ENCODE measurements at places on chromosomes 12 and 14. TPM values are rescaled to one million over a fixed set of nuclear protein-coding genes. Genes with fewer than 3 reads are reported as not detected.

The DLGAP5 gene
- 5.4 TPM for polyA plus RNA-seq

The PPP1R3E gene
- 3.2 TPM for polyA plus RNA-seq

The EPS8 gene
- polyA plus RNA-seq, result 8.4 TPM

The RNASE8 gene
- not detected for polyA plus RNA-seq

The SLC35F4 gene
- polyA plus RNA-seq, result not detected

The NGB gene
- not detected for polyA plus RNA-seq

The RNF212B gene
- polyA plus RNA-seq, result not detected

The SPX gene
- polyA plus RNA-seq, result 0.06 TPM

The DHH gene
- polyA plus RNA-seq, result 2.9 TPM

The NOXRED1 gene
- 0.15 TPM for polyA plus RNA-seq

The FOXG1 gene
- polyA plus RNA-seq, result not detected

The OVCH1 gene
- 0.01 TPM for polyA plus RNA-seq

The CHMP4A gene
- polyA plus RNA-seq, result 46.4 TPM

The SLC17A8 gene
- not detected for polyA plus RNA-seq

The MEG3 gene
- polyA plus RNA-seq, result 436 TPM

The VRK1 gene
- 7.1 TPM for polyA plus RNA-seq

The OR4E2 gene
- polyA plus RNA-seq, result not detected

The SLC2A13 gene
- polyA plus RNA-seq, result 0.86 TPM

The GPR65 gene
- polyA plus RNA-seq, result 0.03 TPM

The RPL10L gene
- not detected for polyA plus RNA-seq

The ABCC9 gene
- polyA plus RNA-seq, result not detected

The KRT75 gene
- not detected for polyA plus RNA-seq

The CLEC4A gene
- 0.52 TPM for polyA plus RNA-seq

The SLC25A47 gene
- not detected for polyA plus RNA-seq

The MSI1 gene
- not detected for polyA plus RNA-seq

The GPR84 gene
- not detected for polyA plus RNA-seq

The TBX5 gene
- not detected for polyA plus RNA-seq

The PMEL gene
- polyA plus RNA-seq, result 2.0 TPM

The OTOGL gene
- polyA plus RNA-seq, result 0.76 TPM

The TRIM9 gene
- not detected for polyA plus RNA-seq

The SEC23A gene
- polyA plus RNA-seq, result 78.3 TPM

The ANKRD33 gene
- 0.92 TPM for polyA plus RNA-seq

The FGF23 gene
- not detected for polyA plus RNA-seq

The LTBP2 gene
- polyA plus RNA-seq, result 208 TPM

The ST8SIA1 gene
- polyA plus RNA-seq, result not detected

The PPP4R4 gene
- polyA plus RNA-seq, result not detected

The NID2 gene
- polyA plus RNA-seq, result 22.5 TPM

The NUBPL gene
- 2.1 TPM for polyA plus RNA-seq

The SAMD15 gene
- 0.51 TPM for polyA plus RNA-seq

The OR6C2 gene
- polyA plus RNA-seq, result not detected

The CAPS2 gene
- polyA plus RNA-seq, result 0.61 TPM

The PPFIBP1 gene
- 45.5 TPM for polyA plus RNA-seq

The KLRC4 gene
- polyA plus RNA-seq, result not detected

The GUCY2C gene
- polyA plus RNA-seq, result not detected

The LRTM2 gene
- polyA plus RNA-seq, result not detected

The SLC6A12 gene
- polyA plus RNA-seq, result not detected

The KRT83 gene
- polyA plus RNA-seq, result not detected

The MAP1LC3B2 gene
- 0.49 TPM for polyA plus RNA-seq

The TMEM63C gene
- not detected for polyA plus RNA-seq

The CELA1 gene
- polyA plus RNA-seq, result not detected

The IAPP gene
- not detected for polyA plus RNA-seq
